NCI-H2081 (cell line): ENCODE measurements at places on chromosomes 7 and 10.
A peak's percentile ranks its signal among the peaks of the same experiment; 100 is the strongest.

DNA sequence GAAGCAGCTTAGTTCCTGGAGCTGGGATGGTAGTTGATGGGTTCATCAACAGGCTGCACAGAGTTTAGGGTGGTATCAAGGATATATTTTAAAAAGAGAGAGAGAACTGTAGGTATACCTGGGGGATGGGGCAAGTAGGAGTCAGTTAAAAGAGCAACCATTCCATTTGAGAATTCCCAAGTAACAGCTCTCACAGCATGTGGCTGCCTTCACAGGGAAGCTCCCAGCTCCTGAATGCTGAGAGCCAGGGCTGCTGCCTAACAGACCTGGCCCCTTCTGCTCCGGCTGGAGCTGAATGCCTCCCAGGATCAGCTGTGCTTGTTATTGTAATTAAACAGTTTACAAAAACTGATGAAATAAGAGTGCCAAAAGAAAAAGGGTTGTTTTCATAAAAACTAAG lies 58.8 kb upstream of the GPR26 start:
- no peak for DNase-seq

GRCh38 chr10:571166-571565 lies 118.3 kb downstream of the DIP2C start:
- DNase-seq = no peak

DNA sequence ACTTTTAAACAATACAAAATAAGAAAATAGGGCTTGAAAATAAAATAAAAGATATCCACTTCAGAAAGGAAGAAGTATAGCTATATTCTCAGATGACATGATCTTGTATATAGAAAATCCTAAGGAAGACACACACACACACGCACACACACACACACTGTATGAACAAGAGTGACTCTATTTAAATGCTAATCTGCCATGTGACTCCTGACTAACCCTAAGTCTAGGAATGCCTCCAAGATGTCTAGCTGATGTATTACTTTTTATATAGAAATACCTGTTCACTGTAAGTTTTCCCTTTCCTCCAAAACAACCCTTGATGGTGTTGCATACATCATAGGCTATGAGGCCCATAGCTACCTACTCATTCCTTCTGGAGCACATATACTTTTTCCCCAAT lies 173.1 kb upstream of the LRRTM3 start:
- DNase-seq = no peak

- DNase-seq = no peak
These were observed 962 bp upstream of the SLC26A4 start for GRCh38 chr7:107659666-107660065.

- DNase-seq = no peak
These were observed 301.9 kb upstream of the GALNT17 start for GRCh38 chr7:70830060-70830395.

DNA sequence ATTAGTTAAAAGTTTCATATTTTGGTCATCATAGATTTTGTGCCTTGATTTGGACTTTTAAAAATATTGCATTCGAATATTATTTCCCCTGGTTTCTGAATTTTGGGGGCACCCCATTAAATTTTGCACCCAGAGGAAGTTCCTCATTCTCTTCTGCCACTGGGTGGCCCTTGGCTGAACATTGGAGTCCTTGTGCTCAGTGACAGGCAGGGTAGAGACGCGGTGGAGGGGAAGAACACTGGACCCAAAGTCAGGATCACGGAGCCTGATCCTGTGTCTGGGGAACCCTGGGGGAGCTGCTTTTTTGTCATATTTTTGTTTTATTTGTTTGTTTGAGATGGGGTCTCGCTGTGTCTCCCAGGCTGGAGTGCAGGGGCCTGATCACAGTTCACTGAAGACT lies 74.7 kb downstream of the MKI67 start:
- no peak for DNase-seq

DNA sequence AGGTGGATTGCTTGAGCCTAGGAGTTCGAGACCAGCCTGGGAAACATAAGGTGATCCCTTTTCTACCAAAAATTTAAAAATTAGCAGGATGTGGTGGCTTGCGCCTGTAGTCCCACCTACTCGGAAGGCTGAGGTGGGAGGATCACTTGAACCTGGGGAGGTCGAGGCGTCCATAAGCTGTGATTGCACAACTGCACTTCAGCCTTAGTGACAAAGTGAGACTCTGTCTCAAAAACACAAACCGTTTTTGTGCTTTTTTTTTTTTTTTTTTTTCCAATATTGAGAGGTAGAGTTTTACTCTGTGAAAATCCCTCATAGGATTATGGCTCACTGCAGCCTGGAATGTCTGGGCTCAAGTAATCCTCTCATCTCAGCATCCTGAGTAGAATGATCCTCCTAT lies 14.1 kb downstream of the CCAR1 start:
- no peak for DNase-seq

- no peak for DNase-seq
These were observed 125.9 kb upstream of the PPIF start for GRCh38 chr10:79221110-79222051.

- DNase-seq = no peak
These were observed 199.2 kb downstream of the AHR start for GRCh38 chr7:17497549-17498167.

- DNase-seq = no peak
These were observed 12.9 kb downstream of the SEC31B start for GRCh38 chr10:100506596-100507356.

DNA sequence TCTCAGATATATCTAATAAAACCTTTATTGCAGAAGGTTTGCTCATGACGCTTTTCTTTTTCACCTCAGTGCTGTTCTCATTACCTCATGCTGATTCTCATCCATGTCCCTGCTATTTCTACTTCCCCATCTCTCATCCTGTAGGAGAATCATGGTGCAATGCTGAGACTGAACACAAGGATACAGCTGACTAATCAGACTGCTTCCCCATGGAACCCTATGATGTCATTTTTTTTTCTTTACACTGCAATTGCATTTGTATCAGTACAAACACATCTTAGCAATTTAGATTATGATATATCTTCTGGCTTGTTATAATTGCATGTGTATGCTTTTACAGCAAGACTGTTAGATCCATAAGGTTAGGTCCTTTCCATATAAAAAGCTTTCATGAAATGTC lies 93.7 kb downstream of the SEMA3A start:
- no peak for DNase-seq

- DNase-seq = no peak
These were observed 148.0 kb downstream of the ANKRD7 start for GRCh38 chr7:118372530-118372929.

DNA sequence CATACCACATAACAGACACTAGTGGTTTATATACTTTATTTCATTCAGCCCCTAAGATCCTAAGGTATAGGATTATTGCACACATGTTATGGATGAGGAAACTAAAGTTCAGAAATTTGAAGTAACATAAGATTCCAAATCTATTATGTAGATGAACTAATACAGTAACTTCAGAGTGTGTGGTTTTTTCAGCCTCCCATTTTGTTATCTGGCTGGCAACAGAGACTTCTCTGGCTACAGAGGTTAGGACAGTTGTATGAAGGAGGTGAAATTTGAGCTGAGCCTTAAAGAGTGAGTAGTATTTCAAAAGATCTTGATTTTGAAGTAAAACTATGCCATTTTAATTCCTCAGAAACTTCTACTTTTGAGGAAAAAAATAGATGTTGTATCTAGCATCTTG lies 125.4 kb downstream of the MAPK8 start:
- DNase-seq = no peak

DNA sequence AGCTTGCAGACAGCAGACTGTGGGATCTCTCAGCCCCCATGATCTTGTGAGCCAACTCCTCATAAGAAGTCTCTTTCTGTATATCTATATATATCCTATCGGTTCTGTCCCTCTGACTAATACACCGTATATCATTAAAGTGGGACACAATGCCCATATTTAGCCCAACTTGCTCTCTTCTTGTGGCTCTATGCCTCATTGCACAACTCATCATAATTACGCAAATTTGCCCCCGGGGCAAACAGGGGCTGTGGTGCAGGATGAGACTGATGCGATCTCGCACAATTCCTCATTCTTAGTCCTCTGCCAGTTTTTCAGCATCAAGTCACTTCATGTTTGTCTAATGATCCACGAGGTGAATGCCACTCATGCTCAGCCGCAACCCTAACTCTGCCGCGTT lies 183.2 kb downstream of the PRPF18 start:
- no peak for DNase-seq

DNA sequence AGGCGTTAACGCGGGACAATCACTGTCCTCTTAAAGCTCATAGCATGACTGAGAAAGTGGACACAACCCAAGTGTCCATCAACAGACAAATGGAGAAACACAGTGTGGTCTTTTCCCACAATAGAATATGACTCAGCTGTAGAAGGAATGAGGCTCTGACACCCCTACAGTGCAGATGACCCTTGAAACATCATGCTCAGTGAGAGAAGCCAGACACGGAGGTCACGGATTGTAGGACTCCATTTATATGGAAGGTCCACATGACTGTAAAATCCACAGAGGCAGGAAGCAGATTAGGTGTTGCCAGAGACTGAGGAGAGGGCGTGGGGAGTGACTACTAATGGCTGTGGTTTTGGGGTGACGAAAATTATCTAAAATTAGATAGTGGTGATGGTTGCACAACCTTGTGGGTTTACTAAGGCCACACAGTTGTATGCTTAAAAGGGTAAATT lies 6.1 kb upstream of the NCAPG2 start:
- no peak for DNase-seq

GRCh38 chr7:67900456-67900855 lies 903.8 kb downstream of the TYW1 start:
- DNase-seq = no peak

DNA sequence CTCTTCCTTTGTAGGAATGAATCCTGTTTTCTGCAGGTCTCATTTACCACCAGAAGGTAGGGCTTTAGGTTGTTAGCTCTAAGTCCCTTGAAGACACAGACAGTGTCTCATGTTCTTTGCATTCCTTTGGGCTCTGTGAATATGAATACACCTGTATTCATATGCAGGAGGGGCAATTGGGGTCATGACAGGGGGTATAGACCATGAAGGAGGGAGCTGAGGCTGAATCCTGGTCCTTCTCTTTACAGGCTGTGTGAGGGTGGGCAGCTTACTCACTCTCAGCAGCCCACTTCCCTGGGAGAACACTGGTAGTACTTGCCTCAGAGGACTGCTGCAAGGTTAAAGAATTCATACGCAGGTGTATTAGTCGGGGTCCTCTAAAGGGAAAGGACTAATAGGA lies 267.2 kb upstream of the MGMT start:
- DNase-seq = no peak

DNA sequence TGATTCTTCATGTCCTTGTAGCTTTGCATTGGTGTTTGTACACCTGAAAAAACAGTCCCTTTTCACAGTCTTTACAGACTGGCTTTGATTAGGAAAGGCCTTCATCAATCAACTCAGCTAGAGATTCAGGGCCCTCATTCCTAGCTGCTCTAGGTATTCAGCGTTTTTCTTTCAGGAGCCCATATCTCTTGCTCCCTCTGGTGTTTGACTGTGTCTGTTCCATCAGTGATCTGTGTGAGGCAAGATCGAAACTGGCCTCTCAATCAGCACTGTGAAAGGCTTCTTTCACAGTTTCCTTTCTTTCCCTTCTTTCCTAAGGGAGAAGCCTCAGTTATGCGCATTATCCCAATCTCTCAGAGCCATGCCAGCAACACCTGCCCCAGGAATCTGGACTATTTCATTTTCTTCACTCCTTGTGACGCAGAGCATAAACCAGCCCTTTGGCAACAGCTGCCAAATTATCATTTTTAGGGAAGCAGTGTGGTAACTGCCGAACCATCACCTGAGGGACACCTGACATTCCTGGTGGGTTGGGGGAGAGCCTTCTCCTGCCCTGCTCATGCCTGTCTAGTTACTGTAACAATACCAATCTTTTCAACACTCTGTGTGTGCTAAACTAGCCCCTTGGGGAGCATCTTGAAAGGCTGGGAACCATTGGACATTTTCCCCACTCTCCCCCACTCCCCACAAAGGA lies 75.7 kb upstream of the CCDC71L start:
- peak; percentile 65 for DNase-seq

DNA sequence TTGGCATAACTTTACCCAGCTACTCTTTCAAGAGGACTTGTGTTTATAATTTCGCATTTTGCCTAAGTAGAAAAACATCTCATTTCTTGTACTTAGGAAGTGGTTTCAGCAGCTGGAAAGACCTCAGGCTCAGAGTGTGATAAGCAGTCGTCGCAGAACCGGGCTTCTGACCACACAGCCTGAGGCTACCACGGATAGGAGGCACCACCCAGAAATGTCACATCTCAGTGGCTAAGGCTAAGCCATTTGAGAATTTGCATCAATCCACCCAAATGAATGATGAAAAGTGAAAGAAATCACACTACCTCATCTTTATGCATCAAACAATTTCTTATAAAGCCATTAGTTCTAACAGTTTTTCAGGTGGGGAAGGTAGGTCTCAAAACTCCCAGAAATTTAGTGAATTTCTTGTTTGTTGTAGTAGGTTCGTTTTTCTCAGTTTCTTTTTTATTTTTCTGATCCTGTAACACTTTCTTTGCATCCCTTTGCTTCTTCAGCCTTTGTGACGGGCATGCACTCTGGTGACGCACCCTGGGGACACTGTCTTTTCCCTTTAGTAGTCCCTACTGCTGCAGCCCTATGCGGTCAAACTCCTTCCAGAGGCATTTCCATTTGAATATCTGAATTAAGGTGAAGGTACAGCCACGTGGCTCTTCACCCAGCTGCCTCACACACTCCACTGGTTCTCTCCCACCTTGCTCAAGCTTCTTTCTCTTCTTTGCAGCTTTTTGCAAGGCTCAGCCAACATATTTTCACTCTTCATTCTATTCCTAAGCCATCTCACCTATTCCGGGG lies 68.5 kb downstream of the MAP3K8 start:
- DNase-seq = no peak

GRCh38 chr10:4234661-4235060 lies 449.7 kb upstream of the KLF6 start:
- DNase-seq = no peak

GRCh38 chr10:122655524-122656307 lies 43.9 kb downstream of the C10orf120 start:
- no peak for DNase-seq

DNA sequence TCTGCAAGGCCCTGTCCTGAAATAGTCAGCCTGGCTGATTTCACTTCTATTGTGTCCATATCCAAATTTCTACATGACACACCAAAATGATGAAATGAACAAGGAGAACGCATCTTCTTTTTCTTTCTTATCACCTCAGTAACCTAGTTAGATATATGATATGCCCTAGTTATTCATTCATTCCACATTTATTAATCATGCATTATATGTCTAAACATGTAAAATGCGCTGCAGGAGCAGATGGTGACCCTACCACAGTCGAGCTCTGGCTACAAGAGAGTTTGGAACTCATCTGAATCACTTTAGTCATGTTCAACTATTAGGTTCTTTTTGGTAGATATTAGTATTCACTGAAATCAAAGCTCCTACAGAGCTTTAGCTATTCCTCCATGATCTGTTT lies 31.8 kb upstream of the VPS41 start:
- no peak for DNase-seq

DNA sequence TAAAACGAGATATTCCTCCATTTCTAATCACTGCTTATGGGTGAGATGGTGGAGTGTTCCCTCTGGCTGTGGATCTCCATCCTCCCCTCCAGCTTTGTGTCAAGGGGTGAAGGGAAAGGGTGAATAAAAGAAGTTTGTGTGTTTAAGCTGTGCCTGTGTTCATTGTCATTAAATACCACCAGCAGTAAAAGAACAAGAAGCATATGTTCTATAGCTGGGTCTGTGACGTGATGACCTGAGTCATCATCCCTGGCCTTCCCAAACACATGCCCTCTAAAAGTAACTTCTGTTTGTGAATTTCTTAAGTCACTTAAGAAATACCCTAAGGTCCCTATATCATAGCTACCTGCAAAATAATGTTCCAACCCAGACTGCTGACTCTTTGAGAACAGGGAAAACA lies 104.9 kb downstream of the PPP1R17 start:
- no peak for DNase-seq

- DNase-seq = no peak
These were observed 320.7 kb downstream of the CDC14C start for GRCh38 chr7:49245062-49245461.
